A549 treated with dexamethasone at 1 μM for 4 hours (cell line): ENCODE measurements at places on chromosomes 7 and 10. TPM values are rescaled to one million over a fixed set of nuclear protein-coding genes. Genes with fewer than 3 reads are reported as not detected.

Gene PIP
- total RNA-seq, result 0.19 to 0.32 TPM (median 0.23 TPM) in 3 of 5 replicates, not detected in the others

Gene IRF5
- 11.9 to 16.6 TPM (median 15.9 TPM) in 5 replicates for total RNA-seq

Gene SYNPO2L
- total RNA-seq, result 0.02 to 0.07 TPM (median 0.02 TPM) in 5 replicates

Gene VWC2
- total RNA-seq, result not detected in 5 replicates

Gene PDE6C
- total RNA-seq, result not detected in 5 replicates

Gene SPDYE18
- 0.11 to 0.24 TPM (median 0.14 TPM) in 5 replicates for total RNA-seq

Gene CRCP
- 26.4 to 32.7 TPM (median 26.8 TPM) in 5 replicates for total RNA-seq

Gene EBF3
- 0.15 to 0.26 TPM (median 0.17 TPM) in 5 replicates for total RNA-seq

Gene CYP26C1
- total RNA-seq, result 0.02 TPM in 1 of 5 replicates, not detected in the others

Gene OGDHL
- total RNA-seq, result 0.41 to 0.60 TPM (median 0.50 TPM) in 5 replicates

Gene TMEM213
- total RNA-seq, result not detected in 5 replicates

Gene LOXL4
- total RNA-seq, result 1.4 to 1.9 TPM (median 1.4 TPM) in 5 replicates

Gene RAMP3
- not detected in 5 replicates for total RNA-seq

Gene PSAP
- total RNA-seq, result 736 to 885 TPM (median 809 TPM) in 5 replicates

Gene AOC1
- 0.08 TPM in 1 of 5 replicates, not detected in the others for total RNA-seq

Gene PRRT4
- 0.15 to 0.58 TPM (median 0.26 TPM) in 5 replicates for total RNA-seq

Gene ST8SIA6
- total RNA-seq, result 0.03 to 0.19 TPM (median 0.08 TPM) in 4 of 5 replicates, not detected in the other

Gene UCN3
- not detected in 5 replicates for total RNA-seq

Gene HTR5A
- not detected in 5 replicates for total RNA-seq

Gene SUGCT
- total RNA-seq, result 0.70 to 1.5 TPM (median 1.3 TPM) in 5 replicates

Gene CDK1
- 72.0 to 90.5 TPM (median 79.8 TPM) in 5 replicates for total RNA-seq

Gene PRKCQ
- 3.9 to 4.5 TPM (median 4.2 TPM) in 5 replicates for total RNA-seq

Gene NANOS1
- 2.4 to 3.6 TPM (median 3.4 TPM) in 5 replicates for total RNA-seq

Gene PPRC1
- total RNA-seq, result 39.1 to 63.8 TPM (median 62.3 TPM) in 5 replicates

Gene TMEM196
- total RNA-seq, result not detected in 5 replicates
